Mesothelial cell of epicardium (in vitro differentiated cells): ENCODE measurements at places on chromosomes 6 and 20.

- no peak for DNase-seq
- H3K27ac ChIP-seq = no peak overlapping the region
Measured at GRCh38 chr6:55536391-55536956, 42.5 kb downstream of the HMGCLL1 start.

- no peaks in the 10 kb centered on the region for H3K36me3 ChIP-seq
- no peaks in the 10 kb centered on the region for H3K27me3 ChIP-seq
- H3K27ac ChIP-seq = peak overlapping the region; percentile 53
- DNase-seq = no peak
Measured at GRCh38 chr6:30879684-30880427, 4.5 kb upstream of the DDR1 start.

DNA sequence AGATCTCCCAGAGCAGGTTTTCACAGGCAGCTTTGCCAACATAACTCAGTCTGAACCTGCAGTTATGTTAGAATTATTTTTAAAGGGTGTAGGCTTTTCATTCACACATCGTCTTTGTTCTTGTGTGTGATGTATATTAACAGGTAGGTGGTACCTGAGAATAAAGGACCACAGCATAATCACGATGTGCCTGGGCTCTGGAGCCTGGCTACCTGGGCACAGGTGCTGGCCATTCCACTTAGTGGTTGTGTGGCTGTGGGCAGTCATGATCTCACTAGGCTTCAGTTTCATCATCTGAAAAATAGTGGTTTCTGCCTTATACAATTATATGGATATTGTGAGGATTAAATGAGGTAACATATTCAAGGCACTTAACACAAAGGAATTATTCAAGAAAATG, 6.4 kb downstream of the CD109 start:
- no peak overlapping the region for H3K4me3 ChIP-seq
- H3K27me3 ChIP-seq = no peaks in the 10 kb centered on the region
- peaks cover 12% of the 10 kb centered on the region for H3K4me1 ChIP-seq
- no peak overlapping the region for H3K27ac ChIP-seq

- H3K4me3 ChIP-seq = peak within 1 kb of the TSS; percentile 89
- peak; percentile 52 for DNase-seq
- H3K27ac ChIP-seq = peak within 1 kb of the TSS; percentile 89
- peaks cover 3% of the 10 kb centered on the region for H3K27me3 ChIP-seq
- peaks cover 28% of the 10 kb centered on the region for H3K4me1 ChIP-seq
Measured at GRCh38 chr20:3407040-3407770, at the start of gene DNAAF9. TSS of gene DNAAF9 (minus strand) at chr20:3407669. CDS start at chr20:3407557, 112 bp downstream.

DNA sequence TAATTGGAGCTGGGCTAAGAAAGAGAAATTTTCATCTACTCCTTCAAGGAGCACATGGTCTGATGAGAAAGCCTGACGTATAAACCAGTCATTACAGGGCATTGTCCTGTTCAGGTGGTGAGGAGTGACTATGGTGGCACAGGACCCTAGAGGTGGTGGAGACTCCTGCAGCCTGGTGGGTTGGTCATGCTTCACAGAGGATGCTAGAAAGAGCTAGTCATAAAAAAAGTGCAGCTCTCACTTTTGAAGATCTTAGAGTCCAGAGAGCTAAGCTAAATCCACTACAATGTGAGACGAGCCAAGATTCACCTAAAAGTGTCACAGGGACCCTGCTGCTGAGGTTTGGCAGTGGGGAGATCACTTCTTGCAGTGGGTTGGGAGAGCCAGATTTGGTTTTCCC, 9.8 kb upstream of the ZNF831 start:
- no peak overlapping the region for H3K27ac ChIP-seq
- H3K27me3 ChIP-seq = peaks cover 62% of the 10 kb centered on the region
- H3K4me1 ChIP-seq = peaks cover 7% of the 10 kb centered on the region
- no peaks in the 10 kb centered on the region for H3K36me3 ChIP-seq
